Hematopoietic multipotent progenitor cell treated with erythropoietin and hydrocortisone succinate and interleukin-3 and kit ligand, for 4 days (in vitro differentiated cells): ENCODE measurements at places on chromosomes 16 and 17.

GRCh38 chr17:77137111-77137510 lies 3.7 kb upstream of the SEC14L1 start:
- no peak for DNase-seq

DNA sequence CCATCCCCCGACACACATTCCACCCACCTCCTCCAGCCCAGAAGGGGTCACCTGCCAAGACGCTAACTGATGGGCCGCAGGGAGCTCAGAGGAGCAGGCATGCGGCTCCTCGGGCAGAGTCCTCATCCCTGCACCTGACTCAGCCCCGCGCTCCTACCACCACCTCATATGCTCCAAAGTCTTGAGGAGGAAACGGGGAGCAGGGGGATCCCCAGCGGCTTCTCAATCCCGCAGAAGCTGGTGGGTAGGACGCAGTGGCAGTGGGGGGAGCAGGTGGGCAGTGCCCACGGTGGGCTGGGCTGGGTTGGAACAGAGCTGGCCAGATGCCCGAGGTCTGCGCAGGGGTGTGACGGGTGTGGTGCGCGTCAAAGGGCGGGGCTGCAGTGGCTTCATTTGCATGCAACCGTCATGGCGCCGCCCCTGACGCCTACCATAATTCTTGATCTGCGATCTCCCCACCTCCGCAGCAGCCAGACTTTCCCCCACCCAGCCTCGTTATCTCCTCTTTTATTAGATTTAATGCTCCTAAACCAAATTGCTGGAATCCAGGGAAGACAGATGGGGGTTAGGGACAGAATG lies 39.0 kb upstream of the EMP2 start:
- DNase-seq, result peak; percentile 84

DNA sequence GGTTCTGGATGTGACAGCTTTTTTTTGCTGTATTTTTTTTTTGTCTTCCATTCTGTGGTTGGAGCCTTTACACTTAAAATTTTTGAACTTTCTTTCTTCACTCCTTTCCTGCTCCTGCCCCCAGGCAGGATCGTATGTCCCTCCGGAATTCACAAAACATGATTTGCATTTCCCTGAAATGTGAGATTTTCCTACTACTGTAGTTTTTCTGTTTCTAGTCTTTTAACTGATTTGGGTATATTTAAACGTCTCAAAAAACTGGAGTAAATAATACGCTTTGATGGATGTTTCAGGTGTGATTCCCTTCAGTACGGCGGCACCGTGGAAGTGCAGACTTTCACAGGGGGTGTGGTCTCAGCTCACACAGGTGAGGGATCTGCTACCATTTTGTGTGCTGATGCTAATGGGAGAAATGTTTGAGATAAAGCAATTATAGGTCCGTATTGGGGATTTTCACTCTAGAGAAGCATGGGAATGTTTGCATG lies 686 bp downstream of the SRCAP start:
- no peak for DNase-seq

DNA sequence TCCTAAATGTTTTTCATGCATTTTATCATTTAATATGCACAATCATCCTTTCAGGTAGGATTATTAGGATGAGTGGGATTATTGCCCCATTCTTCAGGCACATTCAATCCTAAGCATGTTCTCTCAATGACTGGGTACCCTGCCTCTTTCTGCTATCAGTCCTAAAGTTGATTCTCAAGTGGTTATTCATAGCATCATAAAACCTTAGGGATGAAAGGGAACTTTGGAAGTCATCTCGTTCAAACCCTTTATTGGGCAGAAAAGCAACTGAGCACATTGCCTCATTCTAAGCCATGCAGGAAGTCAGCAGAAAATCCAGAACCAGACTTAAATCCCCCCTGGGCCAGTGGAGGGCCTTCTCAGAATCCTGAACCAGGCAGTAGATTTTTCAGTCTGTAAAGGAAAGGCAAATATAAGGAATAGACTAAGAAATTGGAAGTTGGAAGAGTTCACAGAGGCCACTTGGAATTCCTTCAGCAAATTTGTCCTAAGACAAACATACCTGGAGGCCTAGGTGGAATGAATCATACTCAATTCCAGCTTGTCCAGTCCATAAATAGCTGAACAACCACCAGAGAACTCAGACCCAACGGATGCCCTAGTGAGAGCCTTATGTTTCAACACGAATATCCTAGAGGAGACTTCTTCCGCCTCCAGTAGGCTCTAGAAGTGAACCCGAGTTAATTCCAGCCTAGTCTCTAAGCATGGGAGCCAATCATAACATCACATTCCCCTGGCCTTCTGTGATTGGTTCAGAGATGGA lies 62.7 kb downstream of the IRX6 start:
- no peak for DNase-seq

- DNase-seq, result no peak
These were observed 22.7 kb downstream of the ASGR1 start for GRCh38 chr17:7156342-7156940.

DNA sequence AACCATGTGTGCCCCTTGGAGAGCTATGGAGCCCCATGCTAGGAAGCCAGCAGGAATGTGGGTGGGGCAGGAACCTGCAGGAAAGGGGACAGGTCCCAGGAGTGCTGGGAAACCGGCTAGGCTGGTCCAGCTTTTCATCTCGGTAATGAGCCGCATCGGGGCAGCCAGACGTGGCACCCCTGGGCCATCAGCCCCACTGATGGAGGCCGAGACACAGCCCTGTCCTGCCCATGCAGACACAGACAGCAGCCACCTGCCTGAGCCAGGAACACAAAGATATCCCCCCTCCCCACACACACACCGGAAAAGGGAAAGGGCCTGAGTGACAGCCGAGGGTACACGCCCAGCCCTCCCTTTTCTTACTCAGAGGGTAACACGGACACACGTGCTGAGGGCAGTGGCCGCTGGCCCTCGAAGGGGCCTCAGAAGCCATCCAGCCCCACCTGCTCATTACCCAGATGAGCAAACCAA lies 18.1 kb downstream of the PPL start:
- DNase-seq, result no peak

GRCh38 chr17:44595216-44595775 lies 38.0 kb downstream of the FZD2 start:
- no peak for DNase-seq

DNA sequence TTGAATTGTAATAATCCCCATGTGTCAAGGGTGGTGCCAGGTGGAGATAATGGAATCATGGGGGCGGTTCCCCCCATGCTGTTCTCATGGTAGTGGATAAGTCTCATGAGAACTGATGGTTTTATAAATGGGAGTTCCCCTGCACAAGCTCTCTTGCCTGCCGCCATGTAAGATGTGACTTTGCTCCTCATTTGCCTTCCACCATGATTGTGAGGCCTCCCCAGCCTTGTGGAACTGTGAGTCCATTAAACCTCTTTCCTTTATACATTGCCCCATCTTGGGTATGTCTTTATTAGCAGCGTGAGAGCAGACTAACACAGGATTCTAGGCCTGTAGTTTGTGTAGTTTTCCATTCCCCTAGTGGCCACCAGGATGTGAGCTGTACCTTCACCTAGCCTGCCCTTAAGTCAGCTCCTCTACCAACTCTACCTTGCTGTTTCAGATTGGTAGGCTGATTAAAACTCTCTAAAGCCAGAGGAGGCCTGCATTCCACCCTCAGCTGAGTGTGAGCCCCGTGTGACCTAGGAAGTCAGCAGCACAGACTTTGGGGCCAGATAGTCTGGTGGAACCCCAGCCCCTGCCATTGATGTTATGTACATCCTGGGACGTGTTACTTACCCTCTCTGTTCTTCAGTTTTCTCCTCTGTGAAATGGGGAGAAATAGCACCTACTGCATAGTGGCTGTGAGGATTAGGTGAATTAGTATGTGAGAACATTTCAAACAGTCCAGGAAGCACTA lies 252.4 kb upstream of the CACNG5 start:
- no peak for DNase-seq

DNA sequence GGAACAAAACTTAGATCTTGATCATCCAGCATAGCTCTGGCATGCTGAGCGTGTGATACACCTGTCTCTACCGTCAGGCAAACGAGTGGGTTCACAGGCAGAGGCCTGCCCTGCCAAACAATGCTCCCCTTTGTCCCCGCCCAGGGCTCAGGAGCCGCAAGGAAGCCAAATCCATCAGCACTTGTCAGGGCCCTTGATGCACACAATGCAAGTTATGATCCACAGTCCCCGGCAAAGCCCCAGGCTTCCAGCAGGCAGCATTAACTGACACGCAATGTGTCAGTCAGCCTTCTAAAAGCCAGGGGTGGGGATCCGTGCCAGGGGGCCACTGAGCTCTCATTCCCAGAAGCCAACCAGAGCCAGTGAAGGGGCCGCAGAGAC lies 460.9 kb downstream of the SLC39A11 start:
- DNase-seq, result no peak

DNA sequence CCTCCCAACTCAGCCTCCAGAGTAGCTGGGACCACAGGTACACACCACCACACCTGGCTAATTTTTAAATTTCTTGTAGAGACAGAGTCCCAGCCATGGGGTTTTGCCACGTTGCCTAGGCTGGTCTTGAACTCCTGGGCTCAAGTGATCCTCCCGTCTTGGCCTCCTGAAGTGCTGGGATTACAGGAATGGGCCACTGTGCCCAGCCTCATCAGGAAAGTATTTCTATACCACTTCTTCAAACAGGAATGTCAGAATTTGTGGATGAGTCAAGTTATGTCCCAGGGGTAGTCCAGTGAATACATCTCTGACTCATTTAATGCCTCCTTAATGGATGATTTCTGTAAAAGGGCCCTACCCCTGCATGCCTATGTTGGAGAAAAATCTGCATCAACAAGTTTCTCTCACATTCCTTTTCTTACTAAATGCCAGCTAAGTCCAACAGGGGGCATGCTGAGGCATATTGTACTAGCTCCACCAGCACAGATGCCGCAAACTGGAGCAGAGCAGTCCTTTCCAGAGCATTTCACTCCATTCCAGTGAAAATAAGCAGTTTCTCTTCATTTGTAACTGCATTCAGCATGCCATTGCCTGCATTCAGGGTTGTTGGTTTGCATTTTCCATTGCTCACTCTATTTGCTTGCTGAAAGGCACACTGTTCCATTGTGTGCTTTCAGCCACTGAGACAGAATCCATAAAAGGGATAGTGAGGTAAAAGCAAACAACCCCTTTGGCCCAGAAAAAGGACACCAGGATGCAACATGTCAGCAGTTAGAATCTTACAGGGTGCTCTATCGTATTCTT lies 5.3 kb upstream of the CAVIN1 start:
- peak; percentile 88 for DNase-seq

DNA sequence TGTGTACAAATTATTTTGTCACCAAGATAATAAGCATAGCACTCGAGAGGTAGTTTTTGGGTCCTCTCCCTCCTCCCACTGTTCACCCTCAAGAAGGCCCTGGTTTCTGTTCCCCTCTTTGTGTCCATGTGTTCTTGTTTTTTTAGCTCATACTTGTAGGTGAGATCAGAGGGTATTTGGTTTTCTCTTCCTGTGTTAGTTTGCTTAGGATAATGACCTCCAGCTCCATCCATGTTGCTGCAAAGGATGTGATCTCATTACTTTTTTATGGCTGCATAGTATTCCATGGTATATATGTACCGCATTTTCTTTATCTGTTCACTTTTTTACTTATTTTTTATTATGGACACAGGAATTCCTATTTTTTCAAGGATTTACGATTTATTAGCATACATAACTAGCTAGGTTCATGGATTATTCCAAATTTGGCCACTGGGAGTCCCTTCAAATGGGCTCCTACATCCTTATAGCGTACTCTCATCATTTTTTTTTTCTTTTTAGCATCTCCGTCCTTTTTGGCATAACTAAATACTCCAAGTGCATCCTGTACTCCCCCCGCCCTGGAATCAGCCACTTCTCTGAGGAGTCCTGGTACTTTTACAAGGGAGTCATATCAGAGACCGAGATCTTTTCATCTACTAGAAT lies 7.3 kb downstream of the TADA2A start:
- peak; percentile 33 for DNase-seq

DNA sequence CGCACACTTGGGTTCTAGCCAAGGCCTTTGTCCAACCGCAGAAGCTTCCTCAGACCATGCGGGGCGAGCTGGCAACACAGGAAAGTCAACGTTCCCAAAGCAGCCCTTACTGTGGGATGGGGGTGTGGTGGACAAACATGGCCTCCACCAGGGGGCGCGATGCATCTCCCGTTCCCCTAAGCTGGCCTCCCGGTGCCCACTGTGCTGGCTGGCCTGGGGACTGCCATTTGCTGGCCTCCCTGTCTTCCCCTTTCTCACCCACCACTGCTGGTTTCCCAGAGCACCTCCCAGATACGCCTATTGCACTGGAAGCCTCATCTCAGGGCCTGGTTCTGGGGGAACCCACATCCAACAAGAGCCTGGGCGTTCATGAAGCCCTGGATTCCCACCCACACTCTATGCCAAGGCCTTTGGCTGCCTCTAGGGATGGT lies 145.3 kb downstream of the IRF8 start:
- DNase-seq, result peak; percentile 74

DNA sequence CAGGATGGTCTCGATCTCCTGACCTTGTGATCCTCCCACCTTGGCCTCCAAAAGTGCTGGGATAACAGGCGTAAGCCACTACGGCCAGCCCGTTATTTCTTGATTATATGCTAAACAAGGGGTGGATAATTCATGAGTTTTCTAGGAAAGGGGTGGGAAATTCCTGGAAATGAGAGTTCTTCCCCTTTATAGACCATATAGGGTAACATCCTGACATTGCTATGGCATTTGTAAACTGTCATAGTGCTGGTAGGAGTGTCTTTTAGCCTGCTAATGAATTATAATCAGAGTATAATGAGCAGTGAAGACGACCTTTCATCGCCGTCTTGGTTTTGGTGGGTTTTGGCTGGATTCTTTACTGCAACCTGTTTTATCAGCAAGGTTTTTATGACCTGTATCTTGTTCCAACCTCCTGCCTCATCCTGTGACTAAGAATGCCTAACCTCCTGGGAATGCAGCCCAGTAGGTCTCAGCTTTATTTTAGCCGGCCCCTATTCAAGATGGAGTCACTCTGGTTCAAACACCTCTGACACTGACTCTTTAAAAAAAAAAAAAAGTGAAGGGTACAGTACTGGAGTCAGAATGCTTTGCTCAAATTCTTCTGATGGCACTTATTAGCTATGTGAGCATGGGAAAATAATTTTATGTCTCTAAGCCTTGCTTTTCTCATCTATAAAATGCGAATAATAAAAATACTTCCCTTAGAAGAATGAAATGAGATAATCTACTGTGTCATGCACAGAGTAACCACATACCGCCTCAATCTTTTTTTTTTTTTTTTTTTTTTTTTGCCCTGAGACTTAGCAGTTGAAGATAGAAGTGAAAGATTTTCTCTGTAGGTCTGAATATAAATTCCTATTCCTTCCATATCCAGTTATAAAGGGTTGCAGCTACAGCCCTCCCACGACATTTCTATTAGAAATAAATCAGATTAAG lies 5.1 kb upstream of the CALCOCO2 start:
- DNase-seq, result peak; percentile 44

GRCh38 chr16:88365244-88365865 lies 17.4 kb upstream of the ZNF469 start:
- no peak for DNase-seq

- no peak for DNase-seq
These were observed 17.8 kb downstream of the ZZEF1 start for GRCh38 chr17:4124999-4125398.

- DNase-seq, result no peak
These were observed 2.1 kb downstream of the TXNDC11 start for GRCh38 chr16:11740567-11740966.
